ENCODE measurements at places on chromosomes 7 and 10. TPM values are rescaled to one million over a fixed set of nuclear protein-coding genes. Genes with fewer than 3 reads are reported as not detected.

Gene ZNF479
- total RNA-seq, result not detected

Gene PSTK
- 2.8 TPM for total RNA-seq

DNA sequence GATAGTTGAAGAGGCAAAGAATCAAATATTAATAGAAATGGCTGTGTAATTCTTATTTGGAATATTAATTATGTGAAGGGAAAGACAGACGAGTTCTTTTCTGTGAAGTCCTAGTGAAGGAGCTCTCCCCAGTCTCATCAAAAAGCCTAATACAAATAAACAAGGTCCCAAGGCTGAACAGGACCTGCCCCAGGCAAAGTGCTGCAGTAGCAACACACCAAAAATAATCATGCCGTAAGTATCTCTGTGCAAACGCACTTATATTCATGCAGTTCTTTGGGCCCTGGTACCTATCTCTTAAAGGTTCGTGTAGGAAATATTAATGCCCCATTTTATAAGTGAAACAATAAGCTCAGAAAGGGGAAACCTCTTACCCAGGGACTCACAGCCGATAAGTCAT lies 12.2 kb upstream of the CHST15 start:
- DNase-seq, result no peak

Gene STK17A
- 86.1 TPM for total RNA-seq

Gene PYROXD2
- 5.1 TPM for total RNA-seq

DNA sequence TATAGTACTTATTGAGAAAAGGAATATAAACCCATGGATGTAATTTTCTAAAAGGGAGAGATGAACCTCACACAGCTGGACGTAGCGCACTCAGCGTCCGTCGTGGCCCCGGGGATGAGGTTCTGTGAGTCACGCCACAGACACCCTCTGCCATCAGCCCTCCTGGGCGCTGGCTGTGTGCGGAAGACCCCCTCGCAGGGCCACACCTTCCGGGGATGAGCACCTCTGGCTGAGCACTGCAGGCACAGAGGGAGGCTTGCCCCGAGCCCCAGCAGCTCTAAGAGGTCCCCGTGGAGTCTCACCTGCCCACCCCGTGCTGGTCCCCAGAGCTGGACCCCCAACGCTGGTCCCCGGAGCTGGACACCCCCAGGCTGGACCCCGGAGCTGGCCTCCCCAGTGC lies 215.8 kb downstream of the PTPRN2 start:
- no peak for DNase-seq

- no peak for DNase-seq
Measured at GRCh38 chr10:24193330-24193729, 15.6 kb upstream of the KIAA1217 start.

DNA sequence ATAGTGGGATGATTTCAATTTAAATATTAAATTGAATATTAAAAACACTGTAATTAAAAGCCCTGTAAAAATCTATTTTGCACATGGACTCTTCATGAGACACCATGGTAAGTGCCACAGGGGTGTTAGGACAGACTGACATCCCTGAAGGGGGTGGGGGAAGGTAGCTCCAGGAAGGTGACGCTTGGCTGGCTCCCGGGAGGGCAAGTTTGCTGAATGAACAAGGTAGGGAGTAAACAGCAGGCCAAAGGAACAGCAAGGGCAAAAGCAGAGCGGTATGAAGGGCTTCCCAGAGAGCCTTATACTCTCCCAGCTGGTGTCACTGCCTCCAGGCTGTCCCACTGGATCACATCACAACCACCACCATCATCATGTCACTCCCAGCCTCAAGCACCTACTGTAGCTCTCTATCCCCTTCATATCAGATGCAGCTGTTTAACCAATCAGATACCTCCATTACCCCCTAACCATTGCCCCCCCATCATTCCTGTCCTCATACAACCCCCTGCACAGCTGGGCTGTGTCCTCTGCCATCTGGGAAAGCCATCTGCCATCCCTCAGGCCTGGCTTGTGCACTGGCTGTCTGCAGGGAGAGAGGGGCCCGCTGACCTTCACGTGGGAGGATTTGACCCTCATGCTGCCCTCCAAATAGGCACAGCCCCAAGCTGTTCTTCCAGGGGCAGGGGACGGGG lies 19.5 kb downstream of the HSPA12A start:
- no peak for DNase-seq

DNA sequence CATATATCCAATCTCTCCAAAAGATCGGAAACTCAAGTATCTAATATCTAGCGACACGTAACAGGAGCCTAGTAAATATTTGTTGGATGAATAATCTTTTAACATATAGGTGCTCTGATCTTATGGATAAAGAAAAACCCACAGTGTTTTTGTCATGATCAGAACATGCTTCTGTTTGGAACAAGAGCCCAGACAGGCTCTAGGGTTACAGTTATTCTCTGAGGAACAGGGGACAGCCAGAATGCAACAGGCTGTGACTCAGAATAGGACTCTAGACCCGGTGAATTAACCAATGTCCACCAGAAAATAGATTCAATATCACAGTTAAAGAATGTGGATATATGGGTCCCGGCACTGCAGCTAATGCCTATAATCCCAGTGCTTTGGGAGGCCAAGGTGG lies 296.1 kb upstream of the FZD8 start:
- DNase-seq, result no peak

DNA sequence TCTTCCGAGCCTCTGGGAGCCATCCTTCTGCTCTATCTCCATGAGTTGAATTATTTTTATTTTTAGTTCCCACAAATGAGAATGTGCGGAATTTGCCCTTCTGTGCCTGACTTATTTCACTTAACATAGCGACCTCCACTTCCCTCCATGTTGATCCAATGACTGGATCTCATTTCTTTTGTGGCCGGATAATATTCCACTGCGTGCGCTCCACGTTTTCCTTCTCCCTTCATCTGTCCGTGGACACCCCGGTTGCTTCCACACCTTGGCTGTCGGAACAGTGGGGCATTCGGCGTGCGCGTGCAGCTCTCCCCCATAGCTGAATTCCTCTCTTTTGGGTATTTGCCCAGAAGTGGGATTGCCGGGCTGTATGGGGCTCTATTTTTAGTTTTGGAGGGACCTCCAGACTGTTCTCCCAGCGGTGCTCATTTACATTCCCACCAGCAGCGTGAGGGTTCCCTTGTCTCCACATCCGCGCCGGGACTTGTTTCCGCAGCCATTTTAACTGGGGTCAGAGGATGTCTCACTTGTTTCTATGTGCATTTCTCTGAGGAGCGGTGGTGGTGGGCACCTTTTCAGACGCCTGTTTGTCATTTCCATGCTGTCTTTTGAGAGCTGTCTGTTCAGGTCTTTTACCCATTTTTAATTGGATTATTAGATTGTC lies 51.0 kb upstream of the SUN1 start:
- DNase-seq, result no peak

- DNase-seq, result no peak
Measured at GRCh38 chr7:2713978-2714377, 26.0 kb downstream of the AMZ1 start.

Gene HOXA9
- total RNA-seq, result not detected

DNA sequence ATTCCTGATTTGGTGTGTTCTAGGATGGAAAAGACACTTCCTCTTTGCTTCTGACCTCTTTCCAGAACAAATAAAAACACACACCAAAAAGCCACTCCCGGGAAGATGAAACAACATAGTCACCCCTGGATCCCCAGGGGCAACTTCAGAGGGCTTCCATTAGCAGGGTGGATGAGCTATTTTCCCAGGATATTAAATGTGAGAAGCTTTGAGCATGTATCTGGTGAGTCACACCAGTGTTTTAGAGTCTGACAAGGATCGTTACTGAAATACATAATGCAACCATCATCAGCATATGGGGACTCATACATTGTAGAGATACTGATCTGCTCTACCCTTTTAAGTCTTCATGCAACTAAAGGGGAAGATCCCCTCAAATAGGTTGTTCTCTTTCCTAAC lies 115.5 kb upstream of the ZNF438 start:
- DNase-seq, result no peak

Gene ALOX5
- total RNA-seq, result 8.9 TPM

DNA sequence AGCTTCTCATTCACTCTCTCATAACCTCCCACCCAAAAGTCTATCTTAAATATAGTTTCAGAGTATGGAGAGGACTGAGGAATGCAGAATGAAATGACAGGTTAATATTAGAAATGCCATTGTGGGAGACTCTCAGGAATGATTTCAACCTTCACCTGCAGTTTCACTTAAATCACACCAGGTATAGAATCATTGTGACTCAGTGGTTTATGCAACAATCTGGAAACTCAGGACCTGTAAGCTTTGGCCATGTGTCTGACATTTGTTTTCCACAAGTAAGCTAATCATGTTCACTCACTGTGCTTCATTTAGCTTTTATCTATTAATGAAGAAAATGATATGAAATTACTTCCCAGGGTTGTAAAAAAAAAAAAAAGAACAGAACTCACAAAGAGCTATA lies 8.7 kb upstream of the PTPN12 start:
- DNase-seq, result no peak

Gene INTS15
- total RNA-seq, result 40.4 TPM

- DNase-seq, result no peak
Measured at GRCh38 chr10:34954142-34954541, 136.0 kb downstream of the CUL2 start.

- DNase-seq, result no peak
Measured at GRCh38 chr10:113160641-113161040, 210.6 kb downstream of the TCF7L2 start.

DNA sequence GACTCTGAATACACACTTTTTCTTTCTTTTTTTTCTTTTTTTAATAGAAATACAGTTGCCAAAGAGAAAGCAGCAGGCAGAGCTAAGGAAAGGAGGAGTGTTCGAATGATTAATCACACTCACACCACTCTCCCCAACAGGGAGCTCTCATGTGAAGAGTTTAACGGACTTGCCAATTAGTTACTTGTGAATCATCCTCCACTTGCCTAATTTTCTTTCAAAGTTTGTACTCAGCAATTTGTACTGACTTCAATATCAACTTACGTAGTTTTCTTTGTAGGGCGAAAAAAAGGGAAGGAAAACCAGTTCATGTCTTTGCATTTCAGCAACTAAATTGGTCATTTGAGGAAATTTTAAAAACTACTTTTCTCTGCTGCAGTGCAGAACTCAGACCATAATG lies 109.2 kb downstream of the PIP4K2A start:
- no peak for DNase-seq

GRCh38 chr10:119246862-119247549 lies 39.6 kb downstream of the GRK5 start:
- DNase-seq, result no peak

DNA sequence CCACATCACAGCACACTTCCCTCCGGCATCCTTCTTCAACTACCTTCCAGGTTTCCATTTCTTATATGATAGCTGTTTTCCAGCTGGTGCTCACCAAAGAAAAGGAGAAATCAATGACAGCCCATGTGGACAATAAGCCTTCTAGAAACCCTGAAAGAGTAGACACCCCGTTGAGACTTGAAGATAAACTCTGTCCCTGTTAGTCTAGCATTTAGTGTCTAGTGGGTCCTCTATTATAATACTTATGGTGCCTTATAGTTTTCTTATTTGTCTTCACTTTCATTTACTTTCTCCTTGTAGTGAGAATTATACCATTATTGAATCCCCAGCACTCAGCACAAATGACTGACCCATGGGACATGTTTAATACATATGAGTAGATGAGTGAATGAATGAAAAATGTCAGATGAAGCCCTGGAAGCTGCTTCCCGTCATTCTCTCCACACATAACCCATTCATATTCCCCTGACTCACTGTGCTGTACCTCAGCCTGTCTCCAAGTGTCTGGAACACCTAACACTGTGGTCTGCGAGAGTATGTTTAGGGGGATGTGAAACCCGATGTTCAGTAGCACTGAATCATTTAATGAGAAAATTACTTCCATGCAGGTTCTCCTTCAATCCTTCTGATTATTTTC lies 377.6 kb downstream of the GPR158 start:
- no peak for DNase-seq

GRCh38 chr10:43250615-43251418 lies 16.0 kb downstream of the RASGEF1A start:
- DNase-seq, result no peak

- no peak for DNase-seq
Measured at GRCh38 chr10:90777621-90778020, 80.2 kb downstream of the HTR7 start.

- DNase-seq, result no peak
Measured at GRCh38 chr10:78815702-78816334, 252.9 kb upstream of the ZMIZ1 start.

Gene GJD4
- total RNA-seq, result not detected

GRCh38 chr7:135459951-135460567 lies 49.8 kb downstream of the CNOT4 start:
- no peak for DNase-seq

DNA sequence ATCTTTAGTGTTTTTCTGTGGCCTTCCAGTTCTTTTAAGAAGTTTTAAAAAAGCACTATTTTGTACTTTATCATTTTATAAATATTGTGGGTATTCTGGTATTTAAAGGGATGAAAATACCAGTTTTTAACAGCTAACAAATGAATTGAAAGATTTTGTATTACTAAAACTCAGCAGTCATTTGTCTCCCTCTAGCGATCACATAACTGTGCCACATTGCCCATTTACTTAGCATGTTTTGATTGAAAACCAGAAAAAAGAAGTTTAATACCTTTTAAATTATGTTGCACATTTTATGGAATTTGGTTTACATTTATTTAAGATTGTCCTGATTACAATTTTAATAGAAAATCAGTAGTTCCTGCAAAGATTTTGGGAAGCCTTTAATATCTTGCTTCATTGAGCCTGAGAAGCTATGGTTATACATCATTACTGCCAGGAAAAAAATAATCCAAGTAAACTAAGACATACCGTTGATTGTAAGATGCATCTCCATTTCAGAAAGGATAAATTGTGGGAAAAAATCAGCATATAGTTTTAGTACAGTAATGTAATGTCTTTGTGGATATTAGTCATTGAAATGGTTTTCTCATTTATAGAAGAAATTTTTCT lies 34.9 kb downstream of the TAX1BP1 start:
- no peak for DNase-seq

Gene WDFY4
- total RNA-seq, result 0.06 TPM

DNA sequence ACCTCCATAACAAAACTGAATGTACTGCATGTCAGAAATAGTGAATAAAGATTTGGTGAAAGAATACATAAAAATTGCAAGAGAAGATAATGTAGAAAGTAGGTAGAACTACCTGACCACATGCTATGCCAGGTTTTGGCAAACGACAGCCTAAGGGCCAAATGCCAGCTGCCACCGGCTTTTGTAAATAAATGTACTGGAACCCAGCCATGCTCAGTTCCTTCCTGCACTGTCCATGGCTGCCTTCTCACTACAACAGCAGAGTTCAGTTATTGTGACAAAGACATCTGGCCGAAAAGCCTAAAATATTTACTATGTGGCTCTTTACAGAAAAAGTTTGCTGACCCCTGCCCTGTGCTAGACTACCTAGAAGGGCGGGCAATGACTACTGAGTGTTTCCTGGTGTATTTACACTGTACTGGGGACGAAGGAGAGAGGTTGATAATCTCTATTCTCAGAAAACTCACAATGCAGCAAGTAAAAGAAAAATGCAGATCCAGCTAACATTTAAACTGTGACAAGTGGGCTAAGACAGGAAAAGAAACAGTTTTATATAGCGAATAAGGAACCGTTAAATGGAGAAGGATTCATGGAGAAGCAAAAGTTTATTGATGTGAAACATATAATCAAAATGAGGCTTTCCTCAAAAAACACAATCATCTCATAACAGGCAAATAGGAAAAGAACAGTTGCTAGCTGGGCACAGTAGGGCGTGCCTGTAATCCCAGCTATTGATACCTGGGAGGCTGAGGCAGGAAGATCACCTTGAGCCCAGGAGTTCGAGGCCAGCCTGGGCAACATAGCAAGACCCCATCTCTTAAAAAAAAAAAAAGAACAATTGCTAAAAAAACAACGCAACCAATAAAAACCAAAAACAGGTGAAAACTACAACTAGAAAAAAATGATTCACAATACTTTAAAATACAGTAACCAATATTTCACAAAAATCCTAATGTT lies 13.7 kb downstream of the KIN start:
- DNase-seq, result no peak

Gene TEX47
- not detected for total RNA-seq

Gene NUTM2A
- total RNA-seq, result 0.38 TPM

Gene NKX2-3
- total RNA-seq, result not detected

Measured in activated CD8-positive, alpha-beta memory T cell treated with anti-CD3 and anti-CD28 coated beads, Interleukin-2, amount 10 ng/mL, durations not matched to agents 7 days and 5 days (primary cell).